Lower lobe of right lung (tissue), 2 donors: ENCODE measurements at places on chromosomes 12 and 14. TPM values are rescaled to one million over a fixed set of nuclear protein-coding genes. Genes with fewer than 3 reads are reported as not detected.

DNA sequence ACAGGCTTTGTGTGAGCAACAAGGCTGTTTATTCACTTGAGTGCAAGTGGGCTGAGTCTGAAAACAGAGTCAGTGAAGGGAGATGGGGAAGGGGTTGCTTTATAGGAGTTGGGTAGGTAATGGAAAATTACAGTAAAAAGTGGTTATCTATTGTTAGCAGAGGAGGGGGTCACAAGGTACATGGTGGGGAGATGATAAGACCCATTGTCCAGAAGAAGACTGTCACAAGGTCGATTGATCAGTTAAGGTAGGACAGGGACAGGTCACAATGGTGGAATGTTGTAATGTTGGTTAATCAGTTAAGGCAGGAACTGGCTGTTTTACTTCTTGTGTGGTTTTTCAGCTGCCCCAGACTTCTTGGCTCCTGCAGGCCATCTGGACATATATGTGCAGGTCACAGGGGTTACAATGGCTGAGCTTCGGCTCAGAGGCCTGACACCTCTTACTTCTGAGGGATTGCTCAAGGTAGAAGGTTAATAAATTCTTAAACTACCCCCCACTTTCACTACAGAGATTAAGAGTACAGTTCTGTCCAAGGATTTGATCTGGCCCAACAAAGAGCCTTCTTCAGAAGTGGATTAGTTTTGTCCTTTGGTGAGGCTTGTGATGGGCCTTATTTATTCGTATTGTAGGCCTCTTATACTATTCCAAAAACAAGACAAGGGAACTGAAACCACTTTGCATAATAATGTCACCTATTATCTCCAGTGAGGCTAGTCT lies 13.8 kb upstream of the DHRS4 start:
- no peaks in the 10 kb centered on the region for H3K4me1 ChIP-seq
- no peaks in the 10 kb centered on the region for H3K27me3 ChIP-seq
- H3K4me3 ChIP-seq, result no peak overlapping the region
- no peak overlapping the region for H3K27ac ChIP-seq
- DNase-seq, result no peak

GRCh38 chr12:1130571-1130970 lies 139.5 kb downstream of the ERC1 start:
- peaks cover 13% of the 10 kb centered on the region for H3K4me1 ChIP-seq
- no peak overlapping the region for H3K27ac ChIP-seq
- H3K27me3 ChIP-seq, result no peaks in the 10 kb centered on the region
- no peak overlapping the region for H3K4me3 ChIP-seq
- no peaks in the 10 kb centered on the region for H3K36me3 ChIP-seq

GRCh38 chr14:23351681-23352505 lies 794 bp downstream of the SLC22A17 start:
- H3K27me3 ChIP-seq, result peaks cover 23% of the 10 kb centered on the region
- H3K27ac ChIP-seq, result no peak overlapping the region
- no peak for DNase-seq
- peaks cover under 1% of the 10 kb centered on the region for H3K36me3 ChIP-seq
- H3K4me1 ChIP-seq, result peaks cover 18% of the 10 kb centered on the region
- peak overlapping the region; percentile 74 for H3K4me3 ChIP-seq

DNA sequence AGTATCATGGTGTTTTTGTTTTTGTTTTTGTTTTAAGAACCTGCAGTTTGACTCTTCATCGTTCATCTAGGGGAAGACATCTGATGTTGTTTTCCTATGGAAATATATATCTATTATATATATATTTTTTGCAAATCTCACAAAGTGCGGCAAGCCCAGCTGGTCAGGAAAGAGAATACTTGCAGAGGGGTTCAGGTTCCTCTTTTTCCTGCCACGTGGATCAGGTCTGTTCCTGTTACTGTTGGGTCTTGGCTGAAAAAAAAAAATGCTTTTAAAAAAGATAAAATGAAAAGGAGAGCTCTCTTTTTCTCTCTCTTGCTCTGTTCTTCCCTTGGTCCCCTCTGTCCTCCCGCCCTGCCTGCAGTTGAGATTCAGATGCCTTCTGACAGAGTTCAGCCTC lies 179.4 kb upstream of the BCL2L14 start:
- H3K27ac ChIP-seq, result no peak overlapping the region
- no peak for DNase-seq
- H3K4me1 ChIP-seq, result peaks cover 11% of the 10 kb centered on the region

GRCh38 chr12:26031318-26031717 lies 72.8 kb downstream of the RASSF8 start:
- H3K4me3 ChIP-seq, result no peak overlapping the region
- no peaks in the 10 kb centered on the region for H3K36me3 ChIP-seq
- no peaks in the 10 kb centered on the region for H3K27me3 ChIP-seq
- H3K4me1 ChIP-seq, result peaks cover 20% of the 10 kb centered on the region

GRCh38 chr14:54712465-54713200 lies 145.7 kb downstream of the SAMD4A start:
- no peak for DNase-seq
- no peaks in the 10 kb centered on the region for H3K36me3 ChIP-seq
- no peaks in the 10 kb centered on the region for H3K27me3 ChIP-seq
- H3K27ac ChIP-seq, result peak overlapping the region; percentile 60
- H3K4me3 ChIP-seq, result no peak overlapping the region
- H3K4me1 ChIP-seq, result peaks cover 29% of the 10 kb centered on the region

GRCh38 chr12:129966146-129966995 lies 62.5 kb upstream of the TMEM132D start:
- no peak overlapping the region for H3K4me3 ChIP-seq
- no peaks in the 10 kb centered on the region for H3K4me1 ChIP-seq
- H3K36me3 ChIP-seq, result no peaks in the 10 kb centered on the region
- no peak for DNase-seq

GRCh38 chr14:36757734-36758601 lies 96.3 kb downstream of the PAX9 start:
- no peaks in the 10 kb centered on the region for H3K4me1 ChIP-seq
- H3K27me3 ChIP-seq, result no peaks in the 10 kb centered on the region
- H3K36me3 ChIP-seq, result no peaks in the 10 kb centered on the region
- DNase-seq, result no peak

KRT3 gene
- total RNA-seq, result not detected

OTOGL gene
- 0.32 TPM for total RNA-seq

TAS2R31 gene
- total RNA-seq, result 1.9 TPM

TTC7B gene
- 54.1 TPM for total RNA-seq

ARG2 gene
- 0.77 TPM for total RNA-seq

SLC2A3 gene
- 133 TPM for total RNA-seq
